ENCODE measurements at places on chromosomes 7 and 10. TPM values are rescaled to one million over a fixed set of nuclear protein-coding genes. Genes with fewer than 3 reads are reported as not detected.
A peak's percentile ranks its signal among the peaks of the same experiment; 100 is the strongest.

DNA sequence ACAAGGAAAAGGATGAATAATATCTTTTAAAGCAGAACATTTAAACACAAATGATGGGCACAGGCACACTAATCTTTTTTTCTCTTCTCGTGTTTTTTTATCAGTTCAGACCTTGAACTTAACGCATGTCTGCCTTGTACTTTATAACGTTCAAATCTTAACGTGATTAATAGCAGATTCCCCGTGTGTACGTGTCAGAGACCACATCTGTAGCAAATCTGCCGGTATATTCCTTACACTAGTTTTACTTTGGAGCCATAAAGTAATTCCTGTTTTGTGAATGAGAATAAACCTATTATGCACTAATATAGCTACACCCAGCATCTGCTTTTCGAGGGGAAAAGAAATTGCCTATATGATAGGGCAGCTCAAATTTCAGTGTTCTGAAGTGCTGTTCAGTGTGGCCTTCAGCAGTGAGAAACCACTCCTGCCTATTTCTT is 166.0 kb upstream of the TCF7L2 start:
- DNase-seq, result no peak

GRCh38 chr7:82141427-82141826 is 302.1 kb downstream of the CACNA2D1 start:
- no peak for DNase-seq

DNA sequence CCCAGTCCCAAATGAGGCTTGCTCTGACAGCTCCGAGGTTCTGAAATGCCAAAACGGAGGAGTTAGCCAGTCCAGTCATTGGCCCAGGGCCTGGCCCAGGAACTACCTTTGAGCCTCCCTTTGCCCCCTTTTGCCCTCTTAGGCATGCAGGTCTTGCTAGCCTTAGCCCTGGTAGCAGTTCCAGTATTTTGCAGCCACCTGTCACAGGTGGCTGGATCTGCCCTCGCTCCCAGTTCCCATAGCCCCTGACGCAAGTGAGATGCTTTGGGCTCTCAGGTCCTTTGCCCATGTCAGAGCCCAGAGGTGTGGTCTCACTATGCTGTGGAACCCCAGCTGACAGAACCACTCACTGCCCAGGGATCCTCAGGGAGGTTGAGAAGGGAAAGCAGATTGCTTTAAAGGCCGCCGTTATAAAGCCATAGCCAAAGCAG is 42.0 kb downstream of the GPRIN2 start:
- peak; percentile 73 for DNase-seq

DNA sequence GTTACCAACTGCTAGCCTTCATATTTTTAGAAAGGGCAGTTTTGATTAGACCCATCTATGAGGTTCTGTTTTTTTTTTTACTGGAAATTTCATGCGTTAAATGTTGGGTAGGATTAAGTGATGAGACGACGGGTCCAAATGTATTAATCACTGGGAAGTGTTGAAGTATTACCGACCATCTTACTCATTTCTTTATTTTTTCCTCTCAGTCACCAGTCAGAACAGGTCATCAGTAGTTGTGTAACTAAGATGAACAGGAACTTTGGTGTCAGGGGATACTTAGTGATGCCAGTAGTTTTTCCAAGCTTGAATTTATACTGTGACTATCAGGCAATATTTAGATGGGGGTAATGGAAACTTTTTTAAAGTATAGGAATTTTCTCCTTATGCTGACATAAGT is 14.2 kb downstream of the TFAM start:
- no peak for DNase-seq

Gene HKDC1
- total RNA-seq, result 0.09 TPM

DNA sequence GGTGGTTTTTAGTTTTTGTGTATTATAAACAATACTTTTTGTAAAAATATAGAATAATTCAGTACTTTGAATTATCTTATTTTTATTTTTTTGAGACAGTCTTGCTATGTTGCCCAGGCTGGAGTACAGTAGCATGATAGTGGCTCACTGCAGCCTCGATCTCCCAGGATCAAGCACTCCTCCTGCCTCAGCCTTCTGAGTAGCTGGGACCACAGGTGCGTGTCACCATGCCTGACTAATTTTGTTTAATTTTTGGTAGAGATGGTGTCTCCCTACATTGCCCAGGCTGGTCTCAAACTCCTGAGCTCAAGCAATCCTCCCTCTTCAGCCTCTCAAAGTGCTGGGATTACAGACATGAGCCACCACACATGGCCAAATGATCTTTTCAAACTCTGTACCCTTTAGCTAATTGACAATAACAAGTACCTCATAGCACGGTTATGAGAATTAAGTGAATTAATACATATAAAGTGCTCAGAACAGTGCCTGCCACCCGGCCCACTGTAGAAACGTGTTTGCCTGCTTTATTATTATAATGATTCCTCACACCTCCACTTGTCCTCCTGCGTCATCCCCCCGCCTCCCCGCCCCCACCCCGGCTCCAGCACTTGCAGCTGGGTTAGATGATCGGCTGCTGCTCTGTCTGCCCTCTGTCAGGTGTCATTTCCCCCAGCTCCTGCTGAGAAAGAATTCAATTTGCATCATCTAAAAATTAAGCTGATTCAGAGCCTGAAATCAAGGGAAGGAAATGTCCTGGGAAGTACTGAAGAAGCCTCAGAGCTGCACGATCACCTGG is 53.6 kb upstream of the NRF1 start:
- no peak for DNase-seq

DNA sequence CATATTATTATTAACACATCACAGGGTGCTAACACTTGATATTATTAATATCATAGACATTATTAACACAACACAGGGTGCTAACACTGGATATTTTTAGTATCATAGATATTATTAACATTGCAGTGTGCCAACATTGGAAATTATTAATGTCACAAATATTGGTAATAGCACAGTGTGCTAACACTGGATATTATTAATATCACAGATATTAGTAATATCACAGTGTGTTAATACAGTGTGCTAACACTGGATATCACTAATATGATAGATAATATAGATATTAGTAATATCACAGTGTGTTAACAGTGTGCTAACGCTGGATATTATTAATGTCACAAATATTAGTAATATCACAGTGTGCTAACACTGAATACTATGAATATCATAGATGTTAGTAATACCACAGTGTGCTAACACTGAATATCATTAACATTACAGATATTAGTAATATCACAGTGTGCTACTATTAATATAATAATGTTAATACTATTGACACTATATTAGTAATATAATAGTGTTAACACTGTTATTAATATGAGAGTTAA is 1.6 kb upstream of the TMEM225B start:
- no peak for DNase-seq

Gene TSPAN13
- 8.5 TPM for total RNA-seq

Gene CUBN
- total RNA-seq, result 1.1 TPM

DNA sequence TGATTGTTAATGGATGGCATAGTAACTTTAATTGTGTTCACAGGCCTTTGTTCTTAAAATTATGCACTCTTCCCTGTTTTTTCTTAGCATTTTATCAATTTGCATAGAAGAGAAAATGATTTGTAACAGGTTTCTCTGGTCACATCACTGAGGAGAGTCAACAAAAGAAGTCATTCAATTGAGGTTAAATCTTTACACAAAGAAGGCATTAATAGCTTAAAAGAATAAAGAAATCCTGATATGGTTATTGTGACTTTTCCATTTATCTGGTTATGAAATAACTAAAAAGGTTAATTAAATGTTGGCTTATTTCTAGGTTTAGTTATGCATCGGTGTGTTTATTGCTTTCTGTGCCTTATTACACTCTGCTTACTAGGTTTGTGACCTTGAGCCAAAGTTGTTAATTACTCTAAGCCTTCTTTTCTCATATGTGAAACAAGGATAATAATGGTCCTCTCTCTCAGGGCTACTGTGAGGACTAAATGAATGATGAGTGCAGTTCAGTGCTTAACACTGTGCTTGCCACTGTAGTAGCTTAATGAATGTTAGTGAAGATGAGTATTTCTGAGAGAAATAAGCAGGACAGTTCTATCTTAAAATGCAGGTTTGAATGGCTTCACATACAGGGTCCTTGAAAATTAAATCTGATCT is 12.1 kb downstream of the BMPR1A start:
- DNase-seq, result no peak

- DNase-seq, result no peak
Observed at GRCh38 chr10:97718178-97718577, 4.6 kb downstream of the MARVELD1 start.

- DNase-seq, result no peak
Observed at GRCh38 chr10:26622891-26623290, 74.6 kb upstream of the PDSS1 start.

Gene SLC18A2
- total RNA-seq, result 0.81 TPM

GRCh38 chr7:94933256-94933990 is 26.0 kb downstream of the PPP1R9A start:
- no peak for DNase-seq

Gene AKR1C3
- 21.0 TPM for total RNA-seq

Gene IL2RA
- total RNA-seq, result 0.81 TPM

DNA sequence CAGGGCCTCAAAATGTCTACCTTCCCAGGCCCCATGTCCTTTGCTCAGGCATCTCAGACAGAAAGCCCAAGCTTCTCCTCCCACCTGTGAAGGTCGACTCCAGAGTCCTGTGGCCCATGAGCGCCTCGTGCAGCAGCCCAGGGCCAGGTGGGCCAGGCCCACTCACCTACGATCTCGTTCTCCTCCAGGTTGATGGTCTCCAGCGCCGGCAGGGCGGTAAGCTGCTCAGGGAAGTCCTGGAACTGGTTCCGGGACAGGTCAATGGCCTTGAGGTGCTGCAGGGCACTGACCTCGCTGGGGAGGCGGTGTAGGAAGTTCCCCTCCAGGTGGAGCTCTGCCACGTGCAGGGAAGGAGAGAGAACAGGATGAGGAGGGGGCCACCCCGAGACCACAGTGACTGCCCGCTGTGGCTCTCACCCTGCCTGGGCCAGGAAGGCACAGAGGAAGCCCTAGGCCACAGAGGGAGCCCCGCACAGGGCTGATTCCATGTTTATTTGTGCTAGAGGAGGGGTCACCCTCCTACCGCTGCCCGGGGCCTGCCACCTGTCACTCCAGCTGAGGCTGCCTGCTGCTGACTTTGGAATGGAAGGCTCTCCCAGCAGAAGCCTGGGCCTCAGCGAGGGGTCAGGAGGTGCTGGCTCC is 40.0 kb upstream of the NPFFR1 start:
- peak; percentile 69 for DNase-seq

Gene TMEM139
- 0.29 TPM for total RNA-seq

- DNase-seq, result no peak
Observed at GRCh38 chr7:123867225-123867624, 22.3 kb downstream of the HYAL4 start.

DNA sequence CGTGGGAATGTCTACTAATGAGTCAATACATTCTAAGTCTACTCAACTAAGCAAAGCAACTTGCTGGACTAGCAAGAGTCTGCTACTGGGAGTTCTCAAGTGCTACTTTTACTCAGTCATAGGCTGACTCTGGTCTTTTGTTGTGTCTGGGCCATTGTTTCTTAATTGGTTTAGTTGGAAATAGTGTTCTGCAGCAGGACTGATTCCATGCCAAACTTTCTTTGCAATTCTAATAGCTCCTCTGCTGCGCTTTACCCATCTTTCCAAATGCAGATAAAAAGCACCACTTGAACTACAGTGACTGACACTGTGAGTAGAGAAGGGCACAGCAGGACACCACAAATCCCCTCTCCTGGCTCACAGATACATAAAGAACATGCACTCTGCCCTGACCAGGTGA is 125.7 kb downstream of the CD36 start:
- no peak for DNase-seq

Gene CC2D2B
- total RNA-seq, result 4.6 TPM

DNA sequence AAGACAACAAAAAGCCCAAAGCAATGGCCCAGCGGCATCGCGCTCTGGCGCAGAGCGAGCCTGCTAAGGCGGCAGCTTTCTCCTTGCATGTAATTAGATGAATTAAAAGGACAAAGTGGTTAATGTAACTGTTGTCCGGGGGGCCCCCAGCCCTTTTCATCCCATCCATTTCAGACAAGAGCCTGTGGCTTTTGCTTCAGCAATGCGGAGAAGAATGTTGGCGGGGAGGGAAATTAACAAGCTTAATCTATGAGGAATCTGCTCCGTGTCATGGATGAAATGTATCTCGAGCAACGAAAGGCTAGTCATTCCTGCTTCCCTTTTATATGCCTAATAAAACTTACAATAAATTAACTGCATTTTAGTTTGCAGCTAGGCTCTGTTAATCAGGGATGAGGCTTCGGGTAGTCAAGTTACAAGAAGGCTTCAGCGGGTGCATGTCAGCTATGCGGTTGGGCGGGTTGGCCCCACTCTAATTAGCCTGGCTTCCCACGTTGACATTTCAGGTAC is 203.3 kb downstream of the BUB3 start:
- DNase-seq, result no peak

- DNase-seq, result no peak
Observed at GRCh38 chr10:60496181-60496580, 106.5 kb upstream of the ANK3 start.

GRCh38 chr7:30557245-30557644 is 37.4 kb upstream of the GARS1 start:
- no peak for DNase-seq

Gene LIPK
- total RNA-seq, result not detected

GRCh38 chr10:28393956-28394568 is 91.2 kb upstream of the MPP7 start:
- peak; percentile 85 for DNase-seq

DNA sequence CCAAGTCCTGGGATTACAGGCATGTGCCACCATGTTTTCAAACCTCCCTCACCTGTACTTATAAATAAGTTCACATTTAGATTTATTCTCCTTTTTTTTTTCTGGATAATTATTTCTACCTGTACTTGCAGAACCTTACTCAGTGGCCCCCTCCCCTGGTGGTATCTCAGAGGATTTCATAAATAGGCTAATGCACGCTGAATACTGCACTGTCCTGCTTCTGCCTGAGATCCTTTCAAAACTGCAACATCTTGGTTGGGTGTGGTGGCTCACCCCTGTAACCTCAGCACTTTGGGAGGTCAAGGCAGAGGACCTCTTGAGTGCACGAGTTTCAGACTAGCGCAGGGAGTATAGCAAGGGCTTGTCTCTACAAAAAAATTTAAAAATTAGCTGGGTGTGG is 4.6 kb upstream of the BLVRA start:
- DNase-seq, result no peak

GRCh38 chr7:99497766-99498545 is 2.1 kb downstream of the ZNF394 start:
- no peak for DNase-seq
